C1 segment of cervical spinal cord (tissue), 14 donors: ENCODE measurements at places on chromosomes 2 and 18.

DNA sequence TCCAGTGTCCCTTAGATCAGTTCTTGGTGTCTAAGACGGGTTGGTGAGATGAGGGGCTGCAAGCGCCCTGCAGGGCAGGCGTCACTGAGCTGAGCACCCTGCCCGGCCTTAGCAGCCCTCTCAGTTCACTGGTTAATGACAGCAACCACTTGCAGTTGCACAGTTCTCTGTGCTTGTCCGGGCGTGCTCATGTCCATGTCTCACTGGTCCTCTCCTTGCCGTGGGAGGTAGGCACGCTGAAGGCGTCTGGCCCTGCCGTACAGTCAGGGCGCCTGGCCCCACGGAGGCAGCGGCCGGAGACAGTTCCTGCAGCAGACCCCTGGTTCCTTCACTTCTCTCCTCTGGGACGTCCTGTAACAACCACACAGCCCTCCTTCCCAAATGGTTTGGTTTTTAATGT, 75.3 kb downstream of the ARHGEF4 start:
- DNase-seq: no peak

- DNase-seq: no peak
Observed at GRCh38 chr2:1313240-1313924, 99.9 kb upstream of the TPO start.

DNA sequence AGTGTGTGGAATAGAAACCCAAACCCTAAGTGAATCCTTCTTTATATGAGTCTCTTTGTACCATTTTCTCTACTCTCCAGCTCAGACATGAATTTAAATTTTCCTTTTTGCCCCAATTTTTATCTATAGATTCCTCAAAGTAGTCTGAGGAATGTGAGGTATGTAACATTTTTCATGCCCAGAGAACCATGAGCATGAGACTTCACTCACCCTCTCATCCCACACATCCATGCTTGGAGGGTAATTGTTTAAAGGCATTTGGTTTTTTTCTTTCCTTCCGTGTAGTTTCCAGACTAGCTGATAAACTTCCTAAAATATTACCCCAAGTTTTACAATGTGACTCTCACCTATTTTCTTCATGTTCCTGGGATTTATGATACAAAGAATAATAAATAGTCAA, 2056.8 kb upstream of the CELF4 start:
- DNase-seq: no peak

GRCh38 chr2:237182422-237183123, 96.9 kb downstream of the COPS8 start:
- DNase-seq: no peak

- peak; percentile 72 for DNase-seq
Observed at GRCh38 chr2:74379851-74380789, at the start of gene DCTN1. DCTN1 (minus strand) TSS chr2:74380311; CDS start chr2:74380037, 274 bp downstream.

DNA sequence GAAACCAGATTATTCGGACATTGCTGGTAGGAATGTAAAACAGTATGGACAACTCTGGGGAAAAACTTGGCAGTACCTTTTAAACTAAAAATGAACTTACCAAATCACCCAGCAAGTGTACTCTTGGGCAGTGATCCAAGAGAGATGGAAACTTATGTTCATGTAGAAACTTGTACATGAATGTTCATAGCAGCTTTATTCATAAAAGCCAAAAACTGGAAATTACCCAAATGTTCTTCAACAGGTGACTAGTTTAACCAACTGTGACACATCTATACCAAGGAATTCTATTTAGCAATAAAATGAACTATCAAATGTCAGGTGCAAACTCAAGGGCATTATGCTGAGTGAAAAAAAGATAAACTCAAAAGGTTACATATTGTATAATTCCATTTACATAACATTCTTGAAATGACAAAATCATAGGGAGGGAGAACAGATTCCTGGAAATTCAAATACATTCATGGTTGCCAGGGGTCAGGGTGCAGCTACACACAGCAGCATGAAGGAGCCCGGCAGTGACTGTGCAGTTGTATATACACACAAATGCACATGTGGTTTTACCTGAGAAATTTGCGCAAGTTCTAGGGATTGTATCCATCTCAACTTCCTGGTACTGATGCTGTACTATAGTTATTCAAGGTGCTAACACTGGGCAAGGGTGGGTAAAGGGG, 3.5 kb upstream of the RNU4ATAC start:
- no peak for DNase-seq

DNA sequence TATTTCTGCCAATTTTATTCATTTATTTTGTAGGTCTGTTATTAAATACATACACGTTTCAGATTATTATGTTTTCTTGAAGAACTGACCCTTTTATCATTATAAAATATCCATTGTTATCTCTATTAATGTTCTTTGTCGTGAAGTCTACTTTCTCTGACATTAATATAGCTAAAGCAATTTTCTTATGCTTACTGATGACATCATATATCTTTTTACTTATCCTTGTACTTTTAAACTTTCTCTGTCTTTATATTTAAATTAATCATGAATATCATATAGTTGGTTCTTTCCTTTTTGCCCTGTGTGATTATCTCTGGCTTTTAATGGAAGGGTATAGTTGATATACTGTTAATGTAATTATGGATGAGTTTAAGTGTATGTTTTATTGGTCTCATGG, 36.5 kb upstream of the SLC9A2 start:
- no peak for DNase-seq

GRCh38 chr2:204795156-204795555, 249.9 kb downstream of the PARD3B start:
- DNase-seq: no peak

DNA sequence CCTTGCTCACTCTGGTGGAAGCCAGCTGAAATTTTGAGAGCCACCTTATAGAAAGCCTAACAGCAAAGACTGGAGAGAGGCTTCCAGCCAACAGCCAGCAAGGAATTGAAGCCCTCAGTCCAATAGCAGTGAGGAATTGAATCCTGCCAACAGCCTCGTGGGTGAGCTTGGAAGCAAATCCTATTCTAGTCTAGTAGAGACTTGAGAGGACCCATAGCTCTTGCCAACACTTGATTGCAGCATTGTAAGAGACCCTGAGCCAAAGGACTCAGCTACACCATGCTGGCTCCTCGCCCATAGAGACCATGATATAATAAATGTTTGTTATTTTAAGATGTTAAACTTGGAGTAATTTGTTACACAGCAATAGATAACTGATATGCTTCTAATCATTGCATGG, 403.0 kb upstream of the TNP1 start:
- DNase-seq: no peak

DNA sequence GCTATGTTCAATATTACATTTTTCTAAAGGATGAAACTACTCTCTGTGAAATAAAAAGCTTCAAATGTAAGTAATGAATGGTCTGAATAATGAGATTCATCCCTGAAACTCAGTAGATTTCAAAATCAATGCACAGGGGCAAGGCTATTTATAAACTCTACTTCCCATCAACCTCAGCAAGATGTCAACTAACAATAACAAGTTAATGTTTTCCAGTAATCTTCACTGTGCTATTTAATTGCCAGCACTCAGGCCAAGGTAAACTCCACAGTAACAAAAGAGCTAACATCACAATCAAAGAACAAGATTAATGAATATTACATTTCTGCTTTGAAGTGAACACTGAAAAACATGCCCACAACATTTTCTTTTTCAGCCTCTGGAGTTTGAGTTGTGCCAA, 144.3 kb upstream of the ZFP36L2 start:
- no peak for DNase-seq

DNA sequence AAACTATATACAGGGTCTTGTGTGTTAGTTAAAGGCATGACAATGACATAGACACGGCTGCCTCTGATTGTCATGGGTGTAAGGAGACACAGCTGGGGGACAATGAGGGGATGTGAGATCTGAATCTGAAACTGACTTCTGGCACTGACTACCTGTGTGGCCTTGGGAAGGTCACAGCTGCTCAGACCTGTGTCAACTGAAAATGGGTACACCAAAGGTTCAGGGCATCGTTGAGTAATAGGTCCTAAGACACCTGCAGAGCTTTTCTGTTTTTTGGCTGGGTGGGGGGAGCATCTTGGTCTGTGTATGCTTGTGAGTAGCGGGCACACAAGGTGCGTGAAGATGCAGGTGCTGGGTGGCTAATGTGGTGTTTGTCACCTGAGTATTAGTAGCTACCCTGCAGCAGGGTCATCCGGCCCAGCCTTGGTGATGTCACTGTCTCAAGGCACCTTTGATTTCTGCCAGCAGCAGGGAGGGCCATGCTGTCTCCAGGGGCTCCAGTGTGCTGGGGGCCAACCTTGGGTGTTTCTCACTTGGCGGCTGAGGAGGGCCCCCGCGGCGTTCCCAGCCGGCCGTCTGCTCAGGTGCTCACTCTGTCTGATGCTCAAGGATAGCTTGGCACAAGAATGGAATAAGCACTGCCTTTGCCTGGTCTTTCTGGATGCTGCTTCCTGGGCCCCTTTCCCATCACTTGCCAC, 53.1 kb upstream of the HS6ST1 start:
- no peak for DNase-seq

GRCh38 chr2:104834431-104835153, 19.3 kb upstream of the POU3F3 start:
- peak; percentile 72 for DNase-seq

GRCh38 chr2:119734047-119734446, 25.7 kb upstream of the PTPN4 start:
- peak; percentile 62 for DNase-seq

- no peak for DNase-seq
Observed at GRCh38 chr18:22183698-22184170, 14.3 kb downstream of the GATA6 start.

DNA sequence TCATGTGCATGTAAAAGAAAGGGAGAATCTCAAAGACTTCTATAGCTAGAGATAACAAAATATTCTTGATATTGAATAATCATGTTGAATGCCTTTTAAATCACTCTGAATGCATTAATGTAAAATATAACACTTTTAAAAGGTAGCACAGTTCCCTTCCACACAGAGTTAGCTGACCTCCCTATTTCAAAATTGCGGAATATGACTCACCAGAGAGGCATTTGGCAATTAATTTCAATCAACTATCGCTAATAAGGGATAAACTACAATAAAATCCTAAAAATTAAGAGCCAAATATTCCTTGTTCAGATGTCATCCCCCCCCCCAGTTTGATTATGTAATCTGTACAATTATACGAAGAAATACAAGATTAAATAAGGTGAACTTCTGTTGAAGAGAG, 29.3 kb downstream of the ZC3H15 start:
- DNase-seq: no peak

DNA sequence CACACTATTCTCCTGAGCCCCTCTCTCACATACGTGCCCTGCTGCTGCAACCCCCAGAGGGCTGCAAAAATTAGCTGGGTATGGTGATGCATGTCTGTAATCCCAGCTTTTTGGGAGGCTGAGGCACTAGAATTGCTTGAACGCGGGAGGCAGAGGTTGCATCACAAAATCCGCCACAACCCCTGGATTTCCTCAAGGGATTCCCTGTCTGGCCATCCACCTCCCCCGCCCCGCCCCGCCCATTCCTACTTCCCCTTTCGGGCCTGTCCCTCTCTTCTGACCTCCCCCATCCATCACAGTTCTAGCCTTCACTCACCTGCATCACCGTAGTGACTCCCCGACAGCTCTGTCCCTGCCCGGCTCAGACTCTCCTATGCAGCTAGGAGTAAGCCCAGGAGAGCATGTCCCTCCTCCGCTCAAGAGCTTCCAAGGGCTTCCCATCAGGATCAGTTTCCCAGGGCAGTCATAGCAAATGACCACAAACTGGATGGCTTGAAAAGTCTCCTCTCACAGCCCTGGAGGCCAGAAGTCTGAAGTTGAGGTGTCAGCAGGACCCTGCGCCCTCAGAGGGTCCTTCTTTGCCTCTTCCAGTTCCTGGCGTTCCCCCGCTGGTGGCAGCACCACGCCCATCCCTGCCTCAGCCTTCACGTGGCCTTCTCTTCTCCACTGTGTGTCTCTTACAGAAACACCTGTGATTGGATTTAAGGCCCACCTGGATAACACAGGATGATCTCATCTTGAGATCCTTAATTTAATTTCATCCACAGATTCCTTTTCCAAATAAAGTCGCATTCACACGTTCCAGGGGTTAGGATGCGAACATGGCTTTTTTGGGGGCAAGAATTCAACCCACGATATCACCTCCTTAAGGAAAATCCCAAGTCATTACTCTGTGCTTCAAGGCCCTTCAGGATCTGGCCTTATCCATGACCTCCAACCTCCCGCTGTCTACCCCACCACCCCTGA, 58.5 kb downstream of the HS1BP3 start:
- no peak for DNase-seq

DNA sequence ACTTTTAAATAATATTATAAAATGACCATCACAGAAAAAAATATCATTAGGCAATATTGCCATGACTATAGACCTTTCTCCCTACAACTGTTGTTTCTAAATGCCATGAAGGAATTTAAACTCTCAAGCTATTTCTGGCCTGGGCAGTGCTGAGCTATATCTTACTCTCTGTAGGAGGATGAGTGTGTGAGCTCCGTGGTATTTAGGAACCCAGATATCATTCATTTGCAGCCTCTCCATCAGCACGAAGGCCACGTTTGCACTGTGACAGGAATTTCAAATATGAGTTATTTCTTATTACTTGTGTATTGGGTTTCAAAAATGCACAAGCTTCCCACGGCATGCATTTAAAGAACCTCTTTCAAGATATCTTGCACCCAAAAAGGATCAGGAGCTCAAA, 35.0 kb upstream of the SOX11 start:
- DNase-seq: no peak

DNA sequence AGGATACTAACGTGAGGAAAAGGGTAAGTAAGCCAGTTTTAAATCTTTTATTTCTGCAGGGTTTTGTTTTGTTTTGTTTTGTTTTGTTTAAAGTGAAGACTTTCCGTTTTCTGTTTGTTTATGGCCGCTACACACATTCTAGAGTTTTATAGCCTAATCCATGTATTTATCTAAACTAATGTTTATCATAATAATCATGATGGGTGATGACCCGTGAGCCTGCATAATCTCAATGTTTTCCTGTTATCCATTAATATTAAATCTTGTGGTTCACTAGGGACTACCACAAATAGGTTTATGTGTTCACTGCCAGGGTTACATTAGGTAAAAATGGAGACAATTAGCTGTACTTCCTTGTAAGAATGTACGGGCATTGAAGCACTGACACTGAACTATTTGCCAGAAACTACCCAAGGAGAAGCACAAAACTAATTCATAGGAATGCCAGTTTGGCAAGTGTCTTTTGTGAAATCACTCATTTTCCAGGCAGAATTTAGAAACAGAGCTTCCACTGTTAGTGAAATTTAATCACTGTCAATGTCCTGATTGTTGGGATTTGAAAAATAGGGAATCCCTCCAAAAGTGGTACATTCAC, 574.8 kb downstream of the LRP1B start:
- no peak for DNase-seq

- no peak for DNase-seq
Observed at GRCh38 chr18:22267697-22268096, 98.3 kb downstream of the GATA6 start.
